Body of pancreas (tissue), 4 donors: ENCODE measurements at places on chromosomes 6 and 20. TPM values are rescaled to one million over a fixed set of nuclear protein-coding genes. Genes with fewer than 3 reads are reported as not detected.

The THBD gene
- total RNA-seq: 14.3 TPM

The VSTM2L gene
- total RNA-seq: 7.0 TPM

The SYNCRIP gene
- 27.0 TPM for total RNA-seq

The EBF4 gene
- total RNA-seq: 9.6 TPM

The CRYBG1 gene
- 10.1 TPM for total RNA-seq

The PRR18 gene
- not detected for total RNA-seq

The TP53TG5 gene
- total RNA-seq: not detected

The PPIL6 gene
- not detected for total RNA-seq

The SLC22A16 gene
- not detected for total RNA-seq

The MYLK4 gene
- total RNA-seq: 0.33 TPM

GRCh38 chr20:1894951-1895673 lies at the start of gene SIRPA:
Gene SIRPA, plus strand, starts transcription at chr20:1895407. Its CDS starts 41 bp downstream, at chr20:1895448.
- DNase-seq: peak; percentile 62
- H3K27ac ChIP-seq: peak within 1 kb of the TSS; percentile 70
- peaks cover 40% of the 10 kb centered on the region for H3K4me1 ChIP-seq
- no peaks in the 10 kb centered on the region for H3K36me3 ChIP-seq
- peak within 1 kb of the TSS; percentile 62 for H3K4me3 ChIP-seq

DNA sequence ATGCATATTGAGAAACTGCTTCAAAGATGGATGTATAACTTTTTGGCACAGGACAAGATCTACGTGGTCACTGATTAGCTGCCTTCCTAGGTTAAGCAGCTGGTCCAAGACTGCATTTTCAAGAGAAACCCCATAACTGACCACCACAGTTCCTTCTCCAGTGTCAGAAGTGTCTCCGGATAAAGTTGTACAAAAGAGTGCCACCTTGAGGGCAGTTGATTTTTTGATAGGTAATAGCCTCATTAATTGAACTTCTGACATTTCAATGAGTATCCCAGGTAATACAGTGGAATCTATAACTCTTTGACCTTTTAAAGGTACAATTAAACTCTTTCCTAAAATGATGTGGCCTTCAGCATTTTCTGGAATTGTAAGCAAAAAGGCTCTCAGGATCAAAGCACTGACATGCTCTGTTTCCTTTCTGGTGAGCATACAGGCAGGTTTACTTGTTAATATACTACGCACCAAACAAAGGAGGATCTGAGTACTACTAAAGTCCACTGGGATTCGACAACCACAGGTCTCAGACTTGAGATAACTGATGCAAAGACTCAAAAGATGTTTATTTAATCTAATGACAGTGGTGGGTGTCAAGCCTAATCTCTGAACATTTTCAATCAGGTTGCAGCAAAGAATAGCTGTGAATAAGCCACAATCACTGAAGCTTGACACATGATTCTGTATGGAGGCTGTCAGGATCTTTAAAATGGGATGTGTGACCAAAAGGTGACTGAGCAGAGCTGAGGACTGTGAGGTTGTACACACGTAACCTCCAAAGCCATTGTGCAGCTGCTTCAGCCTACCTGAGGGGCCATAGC lies 21.2 kb downstream of the MKKS start:
- H3K4me1 ChIP-seq: no peaks in the 10 kb centered on the region
- no peaks in the 10 kb centered on the region for H3K27me3 ChIP-seq
- H3K27ac ChIP-seq: no peak overlapping the region
- H3K36me3 ChIP-seq: no peaks in the 10 kb centered on the region
- no peak for DNase-seq

DNA sequence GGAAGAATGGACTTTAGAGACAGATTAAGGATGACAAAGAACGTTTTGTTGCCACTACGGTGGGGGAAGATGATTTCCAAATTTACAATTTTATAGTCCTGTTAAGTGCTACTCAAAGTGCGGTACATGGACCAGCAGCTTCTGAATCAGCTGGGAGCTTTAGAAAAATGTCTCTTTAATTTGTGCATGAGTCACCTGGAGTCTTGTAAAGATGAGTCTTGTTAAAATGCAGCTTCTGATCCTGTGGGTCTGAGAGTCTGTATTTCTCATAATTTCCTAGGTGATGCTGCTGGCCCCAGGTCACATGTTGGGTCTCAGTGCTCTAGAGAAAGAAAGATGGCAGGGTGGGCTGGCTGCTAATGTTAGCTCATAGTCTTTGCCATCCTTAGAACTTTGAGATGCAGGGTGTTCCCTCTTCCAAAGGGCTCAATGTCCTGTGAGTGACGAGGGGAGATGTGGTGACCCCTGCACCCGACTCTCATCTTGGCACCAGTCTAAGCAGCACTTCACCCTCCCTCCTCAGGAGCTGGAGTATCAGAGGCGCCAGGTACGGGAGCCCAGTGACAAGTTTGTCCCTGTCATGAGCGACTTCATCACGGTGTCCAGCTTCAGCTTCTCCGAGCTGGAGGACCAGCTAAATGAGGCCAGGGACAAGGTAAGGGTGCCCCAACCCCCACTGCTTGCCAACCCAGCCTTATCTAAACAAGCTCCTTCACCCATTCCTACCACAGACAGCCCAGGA lies 34.5 kb downstream of the MOCS1 start:
- H3K27me3 ChIP-seq: no peaks in the 10 kb centered on the region
- DNase-seq: no peak
- no peak overlapping the region for H3K27ac ChIP-seq
- H3K4me1 ChIP-seq: no peaks in the 10 kb centered on the region

- H3K27ac ChIP-seq: no peak overlapping the region
- H3K4me1 ChIP-seq: peaks cover 13% of the 10 kb centered on the region
- H3K27me3 ChIP-seq: no peaks in the 10 kb centered on the region
- H3K4me3 ChIP-seq: no peak overlapping the region
- no peak for DNase-seq
Observed at GRCh38 chr6:30819297-30819917, 64.9 kb upstream of the DDR1 start.

GRCh38 chr20:45098103-45098773 lies 2.7 kb downstream of the KCNS1 start:
- H3K27ac ChIP-seq: no peak overlapping the region
- no peaks in the 10 kb centered on the region for H3K36me3 ChIP-seq
- peaks cover 19% of the 10 kb centered on the region for H3K27me3 ChIP-seq
- H3K4me3 ChIP-seq: no peak overlapping the region
- peaks cover 19% of the 10 kb centered on the region for H3K4me1 ChIP-seq

- no peak for DNase-seq
- no peak overlapping the region for H3K4me3 ChIP-seq
- H3K27ac ChIP-seq: no peak overlapping the region
- H3K4me1 ChIP-seq: peaks cover 51% of the 10 kb centered on the region
- H3K36me3 ChIP-seq: no peaks in the 10 kb centered on the region
- H3K27me3 ChIP-seq: no peaks in the 10 kb centered on the region
Observed at GRCh38 chr6:15254070-15254975, 8.5 kb downstream of the JARID2 start.
